Esophagus mucosa (tissue), 1 donor: ENCODE measurements at places on chromosomes 6 and 20.

DNA sequence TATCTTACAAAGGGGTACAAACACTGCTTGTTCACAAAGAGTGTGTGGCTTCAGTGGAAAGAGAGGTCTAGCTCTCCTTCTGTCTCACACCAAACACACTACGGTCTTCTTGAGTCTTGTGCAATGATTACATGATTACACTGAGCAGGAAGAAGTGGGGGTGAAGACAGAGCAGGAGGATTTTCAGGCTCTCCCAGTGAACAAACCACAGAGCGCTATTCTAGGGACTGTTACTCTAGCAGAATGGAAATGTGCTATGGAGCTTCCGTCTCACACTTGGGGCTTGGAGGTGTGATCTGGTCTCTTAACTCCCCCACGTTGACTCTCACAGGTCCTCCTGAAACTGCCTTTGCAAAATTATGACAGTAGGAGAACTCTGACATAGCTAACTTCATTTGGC, 203.4 kb downstream of the MYLK4 start:
- peak; percentile 50 for ATAC-seq

GRCh38 chr6:44667226-44667625, 279.7 kb downstream of the CDC5L start:
- no peak for ATAC-seq

- no peak for ATAC-seq
Observed at GRCh38 chr6:157539421-157539822, 158.4 kb downstream of the ZDHHC14 start.

DNA sequence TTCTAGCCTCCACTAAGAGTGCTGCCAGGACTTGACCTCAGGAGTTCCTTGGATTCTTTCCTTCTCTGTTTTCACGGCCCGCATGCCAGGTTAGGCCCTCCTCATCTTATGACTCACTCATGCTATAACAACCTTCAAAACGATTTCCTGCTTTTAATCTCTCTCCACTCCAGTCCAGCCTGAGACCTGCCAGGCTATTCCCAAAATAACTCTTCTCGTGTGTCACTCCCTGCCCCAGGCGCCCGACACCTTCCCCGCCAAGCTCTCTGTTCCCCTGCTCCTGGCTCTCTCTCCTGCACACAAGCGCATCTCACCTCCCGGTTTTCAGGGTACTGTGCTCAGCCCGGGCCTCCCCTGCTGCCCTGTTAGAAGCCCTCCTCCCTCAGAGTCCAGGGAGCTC, 64.1 kb upstream of the RPS6KA2 start:
- peak; percentile 90 for ATAC-seq

- no peak for ATAC-seq
Observed at GRCh38 chr6:102381203-102381602, 987.7 kb downstream of the GRIK2 start.

GRCh38 chr6:17580518-17581048, 19.5 kb upstream of the FAM8A1 start:
- peak; percentile 61 for ATAC-seq

DNA sequence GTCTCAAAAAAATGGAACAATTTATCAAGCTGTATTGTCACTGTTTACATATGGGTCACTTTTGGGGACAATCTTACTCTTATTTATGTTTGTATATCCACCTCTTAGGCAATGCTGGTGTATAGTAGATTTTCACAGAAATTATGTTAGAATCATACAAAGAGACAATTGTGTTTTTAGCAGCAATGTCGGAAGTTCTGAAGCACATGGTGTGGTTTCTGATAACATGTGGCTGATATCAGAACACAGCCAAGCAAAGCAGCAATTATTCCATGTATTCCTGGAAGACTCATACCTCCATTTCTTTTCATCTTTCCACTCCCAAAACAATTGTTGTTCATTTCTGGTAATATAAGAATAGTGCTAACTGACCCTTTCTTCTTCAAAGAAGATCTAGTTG, 17.5 kb upstream of the LOC128125822 start:
- no peak for ATAC-seq

GRCh38 chr20:8874437-8874836, 194.4 kb upstream of the PLCB4 start:
- ATAC-seq, result no peak

DNA sequence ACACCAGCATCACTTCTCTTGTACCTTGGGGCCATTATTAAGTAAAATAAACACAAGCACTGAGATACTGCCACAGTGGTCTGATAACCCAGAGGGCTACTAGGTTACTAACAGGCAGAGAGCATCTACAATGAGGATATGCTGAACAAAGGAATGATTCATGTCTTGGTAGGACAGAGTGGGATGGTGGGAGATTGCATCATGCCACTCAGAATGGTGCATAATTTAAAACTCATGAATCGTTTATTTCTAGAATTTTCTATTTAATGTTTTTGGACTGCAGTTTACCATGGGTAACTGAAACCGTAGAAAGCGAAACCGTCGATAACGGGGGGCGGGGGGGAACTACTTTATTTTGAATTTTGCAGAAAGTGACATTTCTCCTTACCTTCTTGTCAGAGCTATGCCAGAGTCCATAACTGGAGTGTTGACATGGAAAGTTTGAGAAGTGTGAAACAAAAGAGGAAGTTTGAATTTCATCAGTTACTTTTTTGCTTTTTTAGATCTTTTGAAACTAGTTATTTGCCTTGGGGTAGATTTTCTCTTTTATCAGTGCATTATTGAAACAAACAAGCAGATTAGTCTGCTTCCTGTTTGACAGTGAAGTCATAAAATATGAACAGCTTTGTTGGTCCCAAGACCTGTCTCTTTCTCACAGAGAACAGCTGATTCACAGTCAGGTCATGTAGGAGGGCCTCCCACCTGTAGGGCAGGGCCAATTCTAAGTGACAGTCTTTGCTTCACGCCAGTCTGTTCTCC, 124.9 kb downstream of the KLHL32 start:
- ATAC-seq, result peak; percentile 37

DNA sequence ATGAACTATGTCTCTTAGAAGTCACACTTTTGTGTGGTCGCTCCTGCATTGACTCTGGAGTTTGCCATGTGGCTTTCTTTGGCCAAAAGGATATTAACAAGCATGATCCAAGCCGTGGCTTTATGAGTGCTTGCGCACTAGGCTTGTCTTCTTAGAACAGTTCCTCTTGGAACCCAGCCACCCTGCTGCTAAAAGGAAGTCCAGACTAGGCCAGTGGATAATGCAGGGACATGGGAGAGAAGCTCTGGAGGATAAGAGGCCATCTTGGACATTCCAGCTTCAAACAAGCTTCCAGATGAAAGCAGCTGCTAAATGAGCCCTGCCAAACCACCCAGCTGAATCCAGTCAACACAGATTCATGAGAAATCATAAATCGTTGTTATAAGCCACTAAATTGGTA, 346.4 kb downstream of the CDC5L start:
- no peak for ATAC-seq

GRCh38 chr6:12271997-12272396, 18.2 kb upstream of the EDN1 start:
- no peak for ATAC-seq

GRCh38 chr20:37357481-37358365, 11.8 kb downstream of the SRC start:
- ATAC-seq, result peak; percentile 13

GRCh38 chr6:140046016-140046632, 671.7 kb upstream of the CITED2 start:
- no peak for ATAC-seq
